ENCODE measurements at places on chromosomes 5 and 9.

DNA sequence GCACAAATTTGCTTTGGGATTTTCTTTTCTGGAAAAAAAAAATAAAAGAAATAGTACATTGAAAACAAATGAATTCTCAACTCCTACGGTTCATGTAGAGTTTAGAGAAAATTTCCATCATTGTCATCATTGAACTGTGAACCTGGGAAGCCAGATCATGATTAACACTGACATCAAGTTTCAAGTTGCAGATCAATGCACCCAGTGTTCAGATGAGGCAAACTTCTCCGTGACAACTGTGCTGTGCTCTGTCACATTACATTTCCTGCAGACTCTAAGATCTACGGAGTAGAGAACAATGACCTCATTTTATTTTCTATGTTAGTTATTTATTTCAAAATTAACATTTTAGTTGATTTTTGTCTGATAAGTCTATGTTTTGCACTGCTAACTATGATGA lies 99.7 kb downstream of the MAP1B start:
- no peak for DNase-seq

- no peak for DNase-seq
Measured at GRCh38 chr5:5018578-5018970, 121.6 kb upstream of the ADAMTS16 start.

GRCh38 chr5:54360925-54361662 lies 50.7 kb upstream of the ARL15 start:
- no peak for DNase-seq

DNA sequence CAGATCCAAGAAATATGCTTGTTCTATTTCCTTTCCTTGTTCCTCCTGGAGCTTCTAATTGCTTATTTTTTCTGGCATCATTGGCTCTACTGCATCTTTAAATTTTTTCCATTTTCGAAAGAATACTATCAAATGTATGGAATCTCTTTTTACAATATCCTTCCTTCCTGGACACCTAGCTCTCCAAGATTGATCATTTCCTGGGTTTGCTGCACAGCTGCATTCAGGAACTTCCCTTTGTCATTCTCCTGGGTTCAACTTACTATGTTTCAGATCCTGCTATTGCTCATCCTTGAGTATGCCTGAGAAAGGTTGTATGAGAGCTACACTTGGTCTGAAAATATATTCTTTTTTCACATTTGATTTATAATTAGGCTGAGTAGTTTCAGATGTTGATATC lies 73.7 kb upstream of the ERCC6L2 start:
- no peak for DNase-seq

DNA sequence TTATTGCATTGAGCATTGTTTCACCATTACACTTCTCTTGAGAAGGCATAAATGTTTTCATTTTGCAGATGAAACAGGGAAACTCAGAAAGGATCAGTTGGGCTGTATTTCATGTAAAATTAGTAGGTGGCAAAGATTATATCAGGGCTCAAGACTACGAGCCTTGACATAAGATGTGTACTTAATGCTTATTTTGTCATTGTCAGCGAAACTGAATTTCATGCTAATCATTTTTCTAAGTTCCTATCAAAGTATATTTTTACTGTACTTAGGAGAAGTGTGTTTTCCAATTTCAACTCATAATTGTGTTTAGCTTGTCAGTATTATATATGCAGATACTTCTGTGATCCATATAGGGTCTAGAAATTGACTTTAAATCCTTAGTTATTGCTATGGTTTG lies 123.8 kb downstream of the FBXL7 start:
- DNase-seq = no peak

- no peak for DNase-seq
Measured at GRCh38 chr5:1796371-1797102, 3.1 kb downstream of the MRPL36 start.

DNA sequence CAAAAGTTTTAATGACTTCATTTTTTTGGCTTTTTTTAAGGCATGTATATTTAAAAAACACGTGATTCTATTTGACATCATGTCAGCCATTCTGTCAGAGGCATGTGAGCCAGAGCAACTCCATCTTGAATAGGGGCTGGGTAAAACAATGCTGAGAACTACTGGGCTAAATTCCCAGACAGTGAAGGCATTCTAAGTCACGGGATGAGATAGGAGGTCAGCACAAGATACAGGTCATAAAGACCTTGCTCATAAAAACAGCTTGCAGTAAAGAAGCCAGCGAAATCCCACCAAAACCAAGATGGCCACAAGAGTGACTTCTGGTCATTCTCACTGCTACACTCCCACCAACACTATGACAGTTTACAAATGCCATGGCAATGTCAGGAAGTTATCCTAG lies 1000.6 kb upstream of the DMAC1 start:
- DNase-seq = no peak

DNA sequence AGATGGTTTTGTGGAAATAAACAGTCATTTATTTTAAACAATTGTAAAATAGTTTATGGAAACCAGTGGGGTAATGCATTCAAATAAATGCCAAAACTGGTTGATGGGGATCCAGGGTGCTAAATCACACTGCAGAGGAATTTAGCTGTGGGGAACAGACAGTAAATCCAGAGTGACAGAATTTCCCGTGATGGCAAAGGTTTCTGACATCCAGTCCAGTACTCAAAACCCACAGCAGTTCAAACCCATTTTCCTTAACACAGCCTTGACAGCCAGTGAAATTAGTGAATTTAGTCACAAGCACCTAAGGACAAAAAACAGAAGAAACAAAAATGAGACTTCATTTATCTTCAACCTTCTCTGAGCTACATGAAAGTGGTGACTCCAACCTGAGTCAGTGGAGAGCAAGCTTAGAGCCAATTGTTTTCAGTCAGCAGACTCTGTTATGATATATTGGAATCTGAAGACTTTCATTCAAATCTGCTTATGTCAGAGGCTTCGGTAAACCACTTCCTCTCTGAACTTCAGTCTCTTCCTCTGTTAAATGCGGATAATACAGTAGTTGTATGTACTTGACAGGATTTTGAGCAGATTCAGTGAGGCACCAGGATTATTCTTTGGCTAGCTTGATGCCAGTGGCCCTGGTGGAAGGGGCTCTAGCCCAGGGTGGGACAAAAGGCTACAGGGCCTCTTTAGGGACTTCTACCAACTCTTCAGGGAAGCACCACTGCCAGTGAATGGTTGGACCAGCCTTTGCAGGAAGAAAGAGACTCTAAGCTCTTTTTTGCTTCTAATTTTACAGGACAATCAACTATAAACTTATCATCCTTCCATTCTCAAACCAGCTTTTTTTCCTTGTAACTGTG lies 185.3 kb downstream of the MAPKAP1 start:
- no peak for DNase-seq

DNA sequence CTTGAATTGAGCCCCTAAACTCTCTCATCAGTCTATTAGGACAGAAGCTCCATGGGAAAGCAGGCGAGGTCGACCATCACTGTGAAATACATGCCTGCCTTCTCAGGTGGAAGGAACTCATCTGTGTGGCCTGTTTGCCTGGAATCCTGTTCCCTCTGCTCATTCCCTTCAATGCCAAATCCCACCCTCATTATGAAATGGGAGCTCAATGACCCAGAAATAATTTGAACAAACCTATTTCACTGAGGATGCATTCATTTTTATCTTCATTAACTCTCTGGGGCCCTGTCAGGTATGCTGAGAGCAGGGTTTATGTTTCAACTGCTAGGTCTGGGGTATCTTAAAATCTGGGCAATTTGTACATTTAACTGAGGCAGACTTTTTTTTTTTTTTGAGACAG lies 142.2 kb downstream of the MED27 start:
- DNase-seq = no peak

DNA sequence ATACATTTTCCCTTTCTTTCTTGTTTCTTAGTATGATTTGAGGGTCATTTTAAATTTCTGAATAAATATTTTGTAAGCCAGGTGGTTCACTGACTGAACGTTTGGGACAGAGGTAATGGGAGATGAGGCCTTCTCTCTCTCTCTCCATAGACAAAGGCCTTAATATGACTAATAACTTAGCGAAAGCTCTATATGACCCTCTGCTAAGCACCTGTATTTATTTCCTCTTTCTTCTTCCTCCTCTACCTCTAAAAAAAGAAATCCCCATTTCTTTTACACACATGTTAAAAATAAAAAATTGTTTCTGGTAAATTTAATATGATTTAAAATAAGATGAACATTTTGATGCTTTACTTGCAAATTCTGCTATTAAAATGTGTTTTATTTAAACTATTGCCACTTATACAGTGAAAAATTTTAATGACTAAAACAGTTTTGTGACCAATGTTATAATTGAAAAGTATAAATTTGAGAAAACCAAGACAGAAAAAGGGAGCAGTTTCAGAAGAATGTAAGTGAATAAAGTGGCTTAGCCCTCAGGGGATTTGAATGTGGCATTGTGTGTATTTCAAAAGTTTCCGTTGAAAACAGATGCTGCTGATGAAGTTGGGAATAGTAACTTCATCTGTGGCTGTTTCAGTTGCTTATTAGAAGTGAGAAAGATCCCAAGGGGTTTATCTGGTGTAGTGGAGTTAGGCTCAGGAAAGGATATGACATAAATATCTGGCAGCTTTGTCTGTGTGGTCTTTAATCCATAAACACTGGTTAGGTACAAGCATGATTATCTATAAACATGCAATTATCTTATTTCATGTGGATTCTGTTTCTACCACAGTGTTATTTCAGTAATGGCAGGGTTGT lies 128.6 kb upstream of the GRHPR start:
- no peak for DNase-seq

- no peak for DNase-seq
Measured at GRCh38 chr5:155983954-155984353, 343.0 kb upstream of the SGCD start.

DNA sequence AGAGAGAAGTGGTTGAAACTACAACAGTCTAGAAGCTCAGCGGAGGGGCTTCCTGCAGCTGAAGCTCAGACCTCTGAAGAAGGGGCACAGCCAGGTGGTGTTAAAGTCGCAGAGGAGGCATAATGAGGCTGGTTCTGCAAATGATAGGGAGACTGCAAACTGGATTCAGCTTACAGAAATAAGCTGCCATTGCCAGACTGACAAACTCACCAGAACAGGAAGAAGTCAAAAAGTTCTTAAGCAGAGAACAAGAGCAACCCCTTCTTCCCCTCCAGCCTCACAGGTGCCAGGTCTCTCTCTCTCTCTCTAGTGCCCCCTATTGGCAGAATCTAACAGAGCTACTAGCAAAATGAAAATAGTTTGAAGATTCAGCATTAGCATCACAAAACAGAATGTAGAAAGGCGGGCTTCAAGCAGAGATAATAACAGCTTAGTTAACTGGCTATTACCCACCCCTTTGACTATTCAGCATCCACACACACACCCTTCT lies 76.7 kb downstream of the GRAMD2B start:
- DNase-seq = no peak

DNA sequence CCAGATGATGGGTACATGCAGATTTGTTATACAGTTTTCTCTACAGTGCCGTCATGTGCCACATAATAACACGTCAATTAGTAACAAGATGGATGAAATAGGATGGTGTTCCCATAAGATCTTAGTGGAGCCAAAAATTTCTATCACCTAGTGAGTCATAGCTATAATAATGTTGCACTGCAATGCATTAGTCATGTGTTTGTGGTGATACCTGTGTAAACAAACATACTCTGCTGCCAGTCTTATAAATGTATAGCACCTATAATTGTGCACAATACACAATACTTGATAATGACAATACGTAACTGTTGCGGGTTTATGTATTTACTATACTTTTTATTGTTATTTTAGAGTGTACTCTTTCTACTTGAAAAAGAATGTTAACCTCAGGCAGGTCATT lies 865.4 kb downstream of the MAT2B start:
- no peak for DNase-seq

DNA sequence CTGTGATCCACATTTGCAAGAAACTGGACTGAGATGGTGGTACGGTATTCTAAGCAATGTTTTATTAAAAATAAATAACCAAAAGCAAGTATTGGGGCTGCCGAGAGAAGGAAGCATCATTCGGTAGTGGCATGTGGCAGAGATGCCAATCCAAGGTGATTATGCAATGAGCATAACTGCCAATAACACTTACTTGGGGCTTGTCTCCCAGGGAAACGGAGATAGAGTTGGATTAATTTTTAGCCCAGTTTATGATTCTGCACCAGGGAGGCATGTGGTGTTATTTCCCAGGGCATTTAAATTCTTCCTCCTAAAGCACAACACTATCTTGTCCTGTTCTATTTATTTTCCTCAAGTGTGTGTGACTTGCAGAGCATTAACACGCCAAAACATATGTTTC lies 17.9 kb downstream of the SLC24A2 start:
- DNase-seq = no peak

GRCh38 chr9:89886281-89886700 lies 281.5 kb downstream of the GADD45G start:
- no peak for DNase-seq

DNA sequence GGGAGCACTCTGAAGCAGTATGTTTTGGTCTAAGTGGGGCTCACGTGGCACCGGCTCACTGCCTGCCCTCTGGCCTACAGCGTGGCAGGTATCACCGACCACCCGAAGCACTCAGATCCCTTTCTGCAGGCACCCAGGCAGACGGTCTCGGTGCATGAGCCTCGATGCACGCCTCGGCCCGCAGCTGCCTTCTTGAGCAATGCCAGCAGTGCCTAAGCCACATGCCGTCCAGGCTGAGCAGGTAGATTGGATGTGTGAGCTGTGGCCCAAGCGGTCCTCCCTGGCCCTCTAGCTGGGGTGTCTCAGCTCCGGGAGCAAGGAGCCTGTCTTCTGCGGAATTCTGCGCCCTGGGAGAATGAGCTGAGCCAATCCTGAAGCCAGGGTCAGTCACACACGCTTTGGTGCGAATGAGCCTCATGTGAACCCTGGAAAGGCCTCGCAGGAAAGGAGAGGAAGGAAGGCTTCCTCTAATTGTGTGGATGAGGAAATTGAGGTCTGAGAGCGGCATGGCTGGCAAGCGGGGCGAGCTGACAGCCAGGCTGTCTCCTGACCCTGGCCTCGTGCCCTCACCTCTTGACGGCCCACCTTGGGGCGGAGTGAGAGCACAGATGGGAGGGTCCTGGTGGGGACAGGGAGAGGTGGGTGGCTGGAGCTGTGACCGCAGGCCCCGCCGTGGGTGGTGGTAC lies 14.4 kb downstream of the RXRA start:
- no peak for DNase-seq

- no peak for DNase-seq
Measured at GRCh38 chr5:11524188-11524587, 380.1 kb downstream of the CTNND2 start.

DNA sequence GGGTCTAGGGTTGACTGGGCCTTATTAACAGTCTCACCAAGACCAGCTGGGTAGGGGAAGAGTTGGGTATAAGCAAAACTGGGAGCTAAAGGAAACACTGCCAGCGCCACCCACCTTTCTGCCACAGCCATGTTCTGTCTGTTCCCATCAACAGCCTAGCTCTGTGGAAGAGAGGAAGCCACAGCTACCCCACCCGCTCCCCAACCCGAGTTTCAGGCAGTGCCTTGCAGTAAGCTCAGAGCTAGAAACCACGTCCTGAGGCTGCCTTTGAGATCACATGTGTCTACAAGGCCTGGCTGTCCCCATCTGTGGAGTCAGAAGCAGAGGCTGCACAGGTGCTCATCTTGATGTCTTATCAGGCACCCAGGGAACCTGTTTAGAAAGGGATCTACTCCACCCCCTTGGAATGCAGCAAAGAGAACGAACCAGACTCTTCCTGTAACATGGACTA lies 15.3 kb downstream of the HNRNPH1 start:
- no peak for DNase-seq

GRCh38 chr5:115602591-115603125 lies 379 bp upstream of the TICAM2 start:
- DNase-seq = no peak

Data from NCI-H524 treated with DMSO at 0.1 percent for 48 hours (cell line).